ENCODE measurements at places on chromosomes 6 and 20.

DNA sequence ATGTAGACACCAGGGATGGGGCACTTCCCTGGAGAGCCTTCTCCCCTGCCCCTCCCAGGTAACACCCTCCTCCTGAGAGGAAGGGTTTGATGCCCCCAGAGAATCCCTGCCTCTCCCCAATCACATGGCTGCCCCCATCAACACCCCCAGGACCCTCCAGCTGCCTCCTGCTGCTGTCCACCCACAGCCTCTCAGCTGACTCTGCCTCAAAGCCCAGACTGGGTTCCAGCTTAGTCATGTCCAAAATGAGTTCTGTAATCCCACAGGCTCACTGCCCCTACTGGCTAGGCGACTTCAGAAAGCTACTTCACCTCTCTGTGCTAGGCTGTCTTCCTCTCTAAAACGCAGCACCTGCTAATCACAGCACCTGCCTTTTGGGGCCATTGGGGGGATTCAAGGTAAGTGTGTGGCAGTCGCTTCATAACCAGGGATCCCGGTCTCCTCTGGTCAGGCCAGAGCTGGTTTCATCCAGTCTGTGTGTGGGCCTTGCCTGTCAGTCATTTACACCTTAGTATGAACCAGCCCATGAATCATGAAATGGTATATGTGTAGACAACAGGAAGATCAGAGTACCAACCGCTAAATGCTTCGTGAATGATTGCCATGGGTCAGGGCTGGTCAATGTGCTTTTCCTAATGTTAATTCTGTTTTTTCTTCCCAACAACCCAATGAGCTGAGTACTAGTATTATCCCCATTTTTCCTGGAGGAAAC, 40.4 kb downstream of the TFEB start:
- no peak for DNase-seq

- no peak for DNase-seq
Measured at GRCh38 chr6:136751522-136751956, 40.7 kb downstream of the MAP3K5 start.

- no peak for DNase-seq
Measured at GRCh38 chr6:143037470-143037869, 23.2 kb upstream of the AIG1 start.

- no peak for DNase-seq
Measured at GRCh38 chr20:52303281-52303950, 111.8 kb upstream of the ZFP64 start.

DNA sequence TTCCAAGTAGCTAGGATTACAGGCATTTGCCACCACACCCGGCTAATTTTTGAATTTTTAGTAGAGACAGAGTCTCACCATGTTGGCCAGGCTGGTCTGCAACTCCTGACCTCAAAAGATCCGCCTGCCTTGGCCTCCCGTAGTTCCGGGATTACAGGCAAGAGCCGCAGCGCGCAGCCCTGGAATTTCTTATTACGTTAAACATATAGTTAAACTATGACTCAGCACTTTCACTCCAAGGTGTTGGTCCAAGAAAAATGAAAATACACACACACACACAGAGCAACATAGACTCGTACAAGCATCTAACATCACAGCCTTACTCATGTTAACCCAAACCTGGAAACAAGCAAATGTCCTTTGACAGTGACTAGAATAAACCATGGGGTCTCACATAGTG, 663.9 kb downstream of the PRKN start:
- no peak for DNase-seq

DNA sequence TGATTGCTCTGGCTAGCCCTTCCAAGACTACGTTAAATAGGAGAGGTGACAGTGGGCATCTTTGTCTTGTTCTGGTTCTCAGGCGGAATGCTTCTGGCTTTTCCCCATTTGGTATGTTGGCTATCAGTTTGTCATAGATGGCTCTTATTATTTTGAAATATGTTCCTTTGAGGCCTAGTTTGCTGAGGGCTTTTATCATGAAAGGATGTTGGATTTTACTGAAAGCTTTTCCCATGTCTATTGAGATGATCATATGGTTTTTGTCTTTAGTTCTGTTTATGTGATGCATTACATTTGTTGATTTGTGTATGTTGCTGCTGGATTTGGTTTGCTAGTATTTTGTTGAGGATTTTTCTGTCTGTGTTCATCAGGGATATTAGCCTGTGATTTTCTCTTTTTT, 9.9 kb upstream of the RNASET2 start:
- DNase-seq: no peak

GRCh38 chr6:138528956-138529355, 29.7 kb upstream of the NHSL1 start:
- no peak for DNase-seq

GRCh38 chr6:111173341-111173740, 86.0 kb downstream of the SLC16A10 start:
- DNase-seq: no peak

- DNase-seq: no peak
Measured at GRCh38 chr6:160510199-160510598, 153.9 kb downstream of the LPA start.

GRCh38 chr6:161959072-161959471, 685.2 kb upstream of the AGPAT4 start:
- DNase-seq: no peak

- peak; percentile 47 for DNase-seq
Measured at GRCh38 chr6:131694832-131695426, 6.3 kb downstream of the OR2A4 start.

DNA sequence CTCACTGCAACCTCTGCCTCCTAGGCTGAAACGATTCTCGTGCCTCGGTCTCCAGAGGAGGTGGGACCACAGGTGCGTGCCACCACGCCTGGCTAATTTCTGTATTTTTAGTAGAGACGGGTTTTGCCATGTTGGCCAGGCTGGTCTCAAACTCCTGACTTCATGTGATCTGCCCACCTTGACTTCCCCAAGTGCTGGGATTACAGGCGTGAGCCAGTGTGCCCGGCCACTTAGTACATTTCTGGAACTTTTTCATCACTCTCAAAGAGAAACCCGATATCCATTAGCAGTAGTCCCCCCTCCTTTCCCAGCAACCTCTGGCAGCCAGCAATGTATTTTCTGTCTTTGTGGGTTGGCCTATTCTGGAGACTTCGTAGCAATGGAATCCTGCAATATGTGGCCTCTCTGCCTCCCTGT, 109.8 kb downstream of the JARID2 start:
- no peak for DNase-seq

GRCh38 chr6:112033791-112034615, 19.9 kb upstream of the CCN6 start:
- DNase-seq: no peak

DNA sequence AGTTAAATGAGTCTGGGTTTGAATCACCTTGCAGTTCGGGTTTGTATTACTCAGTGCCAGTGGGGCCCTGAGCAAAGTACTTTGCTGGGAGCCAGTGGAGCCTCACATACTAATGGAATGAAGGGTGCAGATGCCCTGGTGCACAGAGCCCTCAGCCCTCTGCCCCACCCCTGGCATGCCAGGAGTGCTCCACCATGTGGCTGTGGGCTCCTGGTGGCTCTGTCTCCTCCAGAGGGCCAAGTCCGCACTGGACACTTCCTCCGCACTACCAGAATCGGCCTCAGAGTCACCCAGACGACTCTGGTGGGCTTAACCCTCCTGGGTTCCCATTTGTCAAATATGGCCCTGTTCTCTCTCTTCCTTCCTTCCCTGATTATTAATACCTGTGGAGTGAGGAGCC, 94.0 kb downstream of the STK35 start:
- DNase-seq: no peak

- DNase-seq: no peak
Measured at GRCh38 chr20:24289737-24290481, 179.5 kb upstream of the SYNDIG1 start.

- no peak for DNase-seq
Measured at GRCh38 chr6:31588871-31589650, 3.0 kb downstream of the LST1 start.

- no peak for DNase-seq
Measured at GRCh38 chr20:10949930-10950783, 276.4 kb upstream of the JAG1 start.

GRCh38 chr6:37725957-37726356, 28.3 kb upstream of the MDGA1 start:
- DNase-seq: no peak

DNA sequence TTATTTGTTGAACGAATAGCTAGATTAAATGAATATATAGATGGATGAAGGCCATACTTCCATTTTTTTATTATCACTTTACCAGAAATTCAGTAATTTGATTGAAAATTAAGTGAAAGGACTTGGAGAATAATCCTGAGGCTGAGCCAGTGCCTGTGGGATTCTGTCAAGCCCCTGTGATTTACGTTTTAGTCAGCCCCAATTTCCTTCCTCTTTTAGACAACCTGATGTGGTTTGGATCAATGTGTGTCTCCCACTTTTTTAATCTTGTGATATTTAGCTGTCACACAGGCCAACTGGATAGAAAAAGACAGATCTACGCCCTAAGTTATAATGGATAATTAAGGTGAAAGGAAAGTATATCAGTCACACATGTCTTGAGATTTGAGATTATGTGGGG, 188.8 kb downstream of the EDN1 start:
- no peak for DNase-seq

- DNase-seq: no peak
Measured at GRCh38 chr6:119446609-119447008, 97.0 kb upstream of the MAN1A1 start.

DNA sequence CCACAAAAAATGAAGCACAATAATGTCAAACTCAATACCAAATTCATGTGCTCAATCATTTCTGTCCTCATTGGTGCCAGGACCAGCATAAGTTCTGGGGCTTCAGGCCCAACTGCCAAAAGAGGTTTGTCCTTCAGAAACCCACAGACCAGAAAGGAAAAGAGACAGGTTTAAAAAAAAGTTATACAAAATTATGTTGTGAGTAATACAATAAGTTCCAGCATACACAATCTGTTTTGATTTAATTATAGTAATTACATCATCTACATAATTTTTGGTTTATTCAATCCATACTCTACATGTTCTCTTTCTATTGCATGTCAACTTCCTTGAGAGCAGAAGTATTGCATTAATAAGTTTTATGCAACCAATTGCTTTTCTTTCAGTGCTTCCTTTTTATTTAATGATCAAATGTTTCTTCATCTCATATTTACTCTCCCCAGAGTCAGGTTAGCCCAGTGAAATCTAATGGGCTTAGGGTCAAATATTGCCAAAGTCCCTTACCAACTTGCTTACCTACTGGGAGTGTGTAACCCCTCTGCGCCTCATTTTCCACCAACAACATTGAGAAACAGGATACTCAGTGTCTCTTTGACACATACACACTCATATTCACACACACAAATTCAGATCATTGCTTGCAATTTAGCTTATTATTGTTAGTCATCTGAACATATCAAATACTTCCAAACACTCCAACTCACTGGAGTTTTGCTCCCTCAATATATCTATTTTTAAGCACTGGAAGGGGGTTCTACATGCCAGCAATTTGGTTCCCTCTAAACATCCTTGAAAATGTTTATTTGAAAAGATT, 424.4 kb upstream of the MARCKS start:
- no peak for DNase-seq

All from HCT116 (cell line).